ENCODE measurements at places on chromosomes 6 and 20. TPM values are rescaled to one million over a fixed set of nuclear protein-coding genes. Genes with fewer than 3 reads are reported as not detected.

The TRIM27 gene
- 48.7 TPM for total RNA-seq

The ZHX3 gene
- 22.5 TPM for total RNA-seq

The F13A1 gene
- total RNA-seq = not detected

The PHACTR2 gene
- 84.5 TPM for total RNA-seq

The ZNF391 gene
- total RNA-seq = 0.56 TPM

The PTK6 gene
- 0.12 TPM for total RNA-seq

The THBS2 gene
- total RNA-seq = 1,212 TPM

The GSS gene
- total RNA-seq = 64.9 TPM

The PLCB4 gene
- total RNA-seq = 0.79 TPM
